ENCODE measurements at places on chromosomes 3 and 15.

GRCh38 chr15:84840741-84841429 is 23.7 kb downstream of the ALPK3 start:
- no peaks in the 10 kb centered on the region for H3K4me1 ChIP-seq
- DNase-seq, result no peak
- no peaks in the 10 kb centered on the region for H3K36me3 ChIP-seq
- H3K4me3 ChIP-seq, result no peak overlapping the region

DNA sequence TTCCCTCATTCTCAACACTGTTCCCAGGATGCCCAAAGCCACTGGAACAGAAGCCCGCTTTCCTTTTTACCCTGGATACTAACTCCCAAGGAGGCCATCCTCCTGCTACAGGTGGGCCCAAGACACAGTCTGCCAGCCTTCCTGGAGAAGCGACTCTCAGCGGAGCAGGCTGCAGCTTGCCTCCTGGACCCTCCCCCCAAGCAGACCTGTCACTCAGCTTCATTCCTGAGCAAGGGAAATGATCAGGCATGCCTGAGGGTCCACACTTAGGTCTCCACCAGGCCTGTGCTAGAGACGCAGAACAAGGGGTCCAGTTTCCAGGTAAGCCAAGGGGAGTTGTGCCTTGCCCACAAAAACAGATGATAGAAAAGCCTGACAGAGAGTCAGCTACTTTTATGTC is 62.8 kb downstream of the SLCO2A1 start:
- H3K4me1 ChIP-seq, result no peaks in the 10 kb centered on the region
- DNase-seq, result no peak
- no peak overlapping the region for H3K4me3 ChIP-seq
- H3K27ac ChIP-seq, result no peak overlapping the region
- H3K36me3 ChIP-seq, result no peaks in the 10 kb centered on the region

DNA sequence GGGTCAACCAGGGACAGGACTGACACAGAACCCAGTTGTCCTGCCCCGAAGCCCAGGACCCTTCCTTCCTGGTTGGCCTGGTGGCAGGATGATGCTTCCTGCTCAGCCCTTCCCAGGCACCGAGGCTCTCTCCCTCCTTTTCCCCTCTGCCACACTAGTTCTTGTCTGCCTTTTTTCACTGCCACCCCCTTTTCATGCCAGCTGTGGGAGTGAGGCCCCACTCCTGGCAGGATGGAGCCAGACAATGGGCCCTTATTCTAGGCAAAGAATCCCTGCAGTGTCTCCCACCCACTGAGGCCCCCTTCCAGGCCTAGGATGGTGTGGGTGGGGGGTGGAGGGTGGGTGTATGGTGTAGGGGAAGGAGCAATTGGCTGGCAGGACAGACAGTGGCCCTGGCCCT is 1.1 kb upstream of the SCAMP5 start:
- DNase-seq, result no peak
- H3K36me3 ChIP-seq, result no peaks in the 10 kb centered on the region
- no peak overlapping the region for H3K27ac ChIP-seq
- no peak overlapping the region for H3K4me3 ChIP-seq
- peaks cover 10% of the 10 kb centered on the region for H3K4me1 ChIP-seq
- peaks cover 50% of the 10 kb centered on the region for H3K27me3 ChIP-seq

- H3K27me3 ChIP-seq, result no peaks in the 10 kb centered on the region
- no peaks in the 10 kb centered on the region for H3K4me1 ChIP-seq
- H3K27ac ChIP-seq, result no peak overlapping the region
- no peak for DNase-seq
These were observed 43.1 kb downstream of the PLXNA1 start for GRCh38 chr3:127026036-127026435.

GRCh38 chr3:128323206-128324081 is 143.2 kb downstream of the DNAJB8 start:
- H3K27ac ChIP-seq, result no peak overlapping the region
- DNase-seq, result no peak
- peaks cover 21% of the 10 kb centered on the region for H3K4me1 ChIP-seq

DNA sequence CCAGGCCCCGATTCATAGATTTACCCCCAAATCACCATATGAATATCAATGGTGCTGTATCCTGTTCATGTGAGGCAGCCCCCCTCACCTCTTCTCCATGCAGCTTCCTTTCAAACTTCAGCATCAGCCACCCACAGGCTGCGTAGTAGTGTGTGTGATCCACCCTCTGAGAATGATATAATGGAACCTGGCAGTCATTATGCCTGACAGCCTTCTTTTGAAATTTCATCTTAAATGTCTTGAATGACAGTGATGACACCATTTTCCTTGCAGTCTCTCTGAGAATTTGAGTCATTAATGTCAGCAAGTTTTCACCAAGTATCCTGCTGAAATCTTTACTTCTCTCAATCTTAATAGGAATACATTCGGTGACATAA is 3.5 kb upstream of the CLRN1 start:
- H3K27me3 ChIP-seq, result peaks cover 9% of the 10 kb centered on the region
- no peaks in the 10 kb centered on the region for H3K4me1 ChIP-seq
- H3K4me3 ChIP-seq, result no peak overlapping the region
- DNase-seq, result no peak

- peaks cover 55% of the 10 kb centered on the region for H3K4me1 ChIP-seq
- peak; percentile 55 for DNase-seq
- no peak overlapping the region for H3K4me3 ChIP-seq
- H3K27me3 ChIP-seq, result no peaks in the 10 kb centered on the region
These were observed 1037.0 kb upstream of the CFAP20DC start for GRCh38 chr3:60086811-60087210.

DNA sequence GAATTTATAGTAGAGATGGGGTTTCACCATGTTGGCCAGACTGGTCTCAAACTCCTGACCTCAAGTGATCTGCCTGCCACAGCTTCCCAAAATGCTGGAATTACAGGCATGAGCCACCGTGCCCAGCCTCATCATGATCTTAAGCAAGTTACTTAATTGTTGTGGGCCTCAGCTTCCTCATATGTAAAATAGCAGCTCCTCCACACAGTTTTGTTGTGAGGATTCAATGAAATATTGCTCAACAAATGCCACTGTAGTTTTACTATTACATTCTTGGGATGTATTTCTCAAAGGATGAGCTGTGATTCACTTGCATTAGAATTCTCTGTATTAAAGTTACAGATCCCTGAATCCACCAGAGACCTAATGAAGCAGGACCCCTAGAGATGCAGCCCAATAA is 168.8 kb downstream of the ADAMTS9 start:
- no peaks in the 10 kb centered on the region for H3K4me1 ChIP-seq
- H3K4me3 ChIP-seq, result no peak overlapping the region
- H3K27me3 ChIP-seq, result no peaks in the 10 kb centered on the region
- no peaks in the 10 kb centered on the region for H3K36me3 ChIP-seq
- no peak overlapping the region for H3K27ac ChIP-seq
- no peak for DNase-seq

GRCh38 chr15:74735305-74735704 is 10.0 kb upstream of the CYP1A1 start:
- no peak overlapping the region for H3K4me3 ChIP-seq
- DNase-seq, result no peak
- H3K27me3 ChIP-seq, result peaks cover 45% of the 10 kb centered on the region
- H3K36me3 ChIP-seq, result no peaks in the 10 kb centered on the region
- H3K27ac ChIP-seq, result no peak overlapping the region
- peaks cover 3% of the 10 kb centered on the region for H3K4me1 ChIP-seq

DNA sequence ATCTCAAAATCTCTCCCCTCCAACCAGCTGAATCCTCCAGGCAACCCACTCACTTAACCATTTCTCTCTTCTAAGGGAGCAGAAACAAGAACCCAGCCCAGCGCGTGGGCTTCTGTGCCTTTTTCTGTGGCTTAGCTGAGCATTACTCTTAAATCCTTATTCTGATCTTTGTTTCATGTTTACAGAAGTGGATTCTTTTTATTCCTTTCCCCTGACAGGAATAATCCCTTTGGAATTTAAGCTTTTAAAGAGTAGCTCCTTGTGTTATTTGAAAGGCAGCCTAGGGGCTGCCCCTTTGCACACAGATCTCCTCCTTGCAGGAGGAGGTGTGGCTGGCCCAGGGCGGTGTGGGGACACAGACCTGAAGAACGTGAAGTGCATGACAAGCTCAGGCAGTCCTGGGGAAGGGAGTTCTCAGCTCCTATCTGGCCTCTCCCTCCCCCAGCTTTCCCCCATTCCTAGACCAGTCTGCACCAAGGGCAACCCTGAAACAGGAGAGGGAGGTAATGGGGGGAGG is 77.1 kb upstream of the UBE2E1 start:
- no peak for DNase-seq
- H3K27ac ChIP-seq, result peak overlapping the region; percentile 28
- no peaks in the 10 kb centered on the region for H3K36me3 ChIP-seq
- H3K4me3 ChIP-seq, result no peak overlapping the region

DNA sequence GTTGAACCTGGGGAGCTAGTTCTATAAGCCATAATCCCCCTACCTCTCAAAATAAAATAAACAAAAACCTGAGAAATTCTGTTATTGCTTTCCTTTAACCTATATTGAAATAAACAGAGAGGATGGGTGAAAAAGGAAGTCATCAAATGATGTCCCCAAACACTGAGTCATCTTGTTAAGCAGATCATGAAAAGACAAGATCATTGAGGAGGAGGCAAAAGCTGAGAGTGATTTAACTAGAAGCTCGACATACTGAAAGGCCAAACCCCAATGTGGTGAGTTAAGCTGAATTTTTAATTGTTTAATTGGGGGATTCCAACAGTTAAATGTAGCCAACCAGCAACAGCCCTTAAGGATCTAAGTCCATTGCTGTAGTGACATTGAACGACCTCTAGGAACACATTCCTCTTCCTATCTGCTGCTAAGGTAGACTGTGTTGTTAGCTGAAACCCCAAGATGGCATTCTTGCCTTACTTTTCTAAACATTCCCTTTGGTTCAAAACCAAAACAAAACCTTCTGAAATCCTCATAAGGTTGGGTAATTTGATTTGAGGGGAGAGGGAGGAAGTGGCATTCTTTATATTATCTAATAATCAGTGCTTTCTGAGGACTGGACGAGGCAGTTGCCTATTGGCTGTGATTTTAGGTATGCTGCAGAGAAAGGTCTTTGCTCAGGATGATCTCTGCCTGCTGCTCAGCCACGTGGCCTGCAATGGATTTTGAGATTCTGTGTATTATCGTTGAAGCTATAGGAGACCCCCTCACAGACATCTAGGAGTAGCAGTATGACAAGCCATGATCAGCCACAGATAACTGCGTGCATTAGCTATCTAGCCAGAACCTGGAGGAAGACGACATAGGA is 62.7 kb upstream of the BNIP2 start:
- no peak overlapping the region for H3K4me3 ChIP-seq
- H3K27me3 ChIP-seq, result peaks cover 24% of the 10 kb centered on the region
- H3K27ac ChIP-seq, result no peak overlapping the region

DNA sequence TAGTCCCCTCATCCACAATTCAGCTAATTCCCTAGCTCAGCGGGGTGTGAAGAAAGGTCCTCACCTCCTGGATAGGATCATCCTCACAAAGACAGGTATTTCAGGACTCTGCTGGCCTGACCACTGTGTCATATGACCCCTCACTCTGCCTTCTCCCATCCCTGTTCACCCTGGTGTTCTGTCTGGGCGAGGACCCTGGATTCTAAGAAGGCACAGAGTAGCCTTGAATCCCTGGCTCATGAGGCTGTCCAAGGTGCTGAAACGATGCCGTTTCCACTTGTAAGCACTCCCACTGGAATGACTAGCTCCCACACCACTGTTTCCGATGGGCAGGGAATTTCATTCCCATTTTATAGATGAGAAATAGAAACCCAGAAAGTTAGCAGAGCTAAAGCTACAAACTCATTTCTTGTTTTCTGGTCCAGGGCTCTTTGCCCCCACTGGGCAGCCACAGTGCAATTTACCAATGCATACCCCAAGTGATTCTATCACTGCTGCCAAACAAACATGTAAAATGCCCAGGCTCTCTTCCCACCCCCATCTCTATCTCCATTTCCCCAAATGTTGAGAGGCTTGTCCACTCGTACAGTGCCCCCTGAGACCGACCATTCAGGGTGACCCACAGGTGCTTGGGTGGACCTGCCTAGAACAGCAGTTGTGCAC is 83.2 kb downstream of the RAB11A start:
- peaks cover 3% of the 10 kb centered on the region for H3K4me1 ChIP-seq
- no peak overlapping the region for H3K4me3 ChIP-seq
- no peak overlapping the region for H3K27ac ChIP-seq
- no peaks in the 10 kb centered on the region for H3K36me3 ChIP-seq

- peaks cover 12% of the 10 kb centered on the region for H3K27me3 ChIP-seq
- no peaks in the 10 kb centered on the region for H3K36me3 ChIP-seq
- no peak for DNase-seq
- H3K4me3 ChIP-seq, result peak overlapping the region; percentile 83
- peak overlapping the region; percentile 96 for H3K27ac ChIP-seq
- peaks cover 53% of the 10 kb centered on the region for H3K4me1 ChIP-seq
These were observed 34.7 kb downstream of the GRK7 start for GRCh38 chr3:141797819-141798447.

- H3K4me1 ChIP-seq, result no peaks in the 10 kb centered on the region
- DNase-seq, result no peak
- H3K27ac ChIP-seq, result no peak overlapping the region
These were observed 268.8 kb downstream of the CNTN3 start for GRCh38 chr3:74345701-74346100.

- peaks cover 73% of the 10 kb centered on the region for H3K36me3 ChIP-seq
- H3K27ac ChIP-seq, result no peak overlapping the region
- H3K27me3 ChIP-seq, result no peaks in the 10 kb centered on the region
- no peak for DNase-seq
- H3K4me1 ChIP-seq, result peaks cover 25% of the 10 kb centered on the region
These were observed 85.7 kb downstream of the OXNAD1 start for GRCh38 chr3:16350597-16351318.

GRCh38 chr3:56862352-56863062 is 60.8 kb upstream of the ARHGEF3 start:
- DNase-seq, result no peak
- H3K27ac ChIP-seq, result no peak overlapping the region
- no peak overlapping the region for H3K4me3 ChIP-seq

GRCh38 chr3:27431116-27431515 is 53.1 kb downstream of the SLC4A7 start:
- peaks cover 50% of the 10 kb centered on the region for H3K36me3 ChIP-seq
- no peak overlapping the region for H3K27ac ChIP-seq
- no peaks in the 10 kb centered on the region for H3K4me1 ChIP-seq
- no peaks in the 10 kb centered on the region for H3K27me3 ChIP-seq

DNA sequence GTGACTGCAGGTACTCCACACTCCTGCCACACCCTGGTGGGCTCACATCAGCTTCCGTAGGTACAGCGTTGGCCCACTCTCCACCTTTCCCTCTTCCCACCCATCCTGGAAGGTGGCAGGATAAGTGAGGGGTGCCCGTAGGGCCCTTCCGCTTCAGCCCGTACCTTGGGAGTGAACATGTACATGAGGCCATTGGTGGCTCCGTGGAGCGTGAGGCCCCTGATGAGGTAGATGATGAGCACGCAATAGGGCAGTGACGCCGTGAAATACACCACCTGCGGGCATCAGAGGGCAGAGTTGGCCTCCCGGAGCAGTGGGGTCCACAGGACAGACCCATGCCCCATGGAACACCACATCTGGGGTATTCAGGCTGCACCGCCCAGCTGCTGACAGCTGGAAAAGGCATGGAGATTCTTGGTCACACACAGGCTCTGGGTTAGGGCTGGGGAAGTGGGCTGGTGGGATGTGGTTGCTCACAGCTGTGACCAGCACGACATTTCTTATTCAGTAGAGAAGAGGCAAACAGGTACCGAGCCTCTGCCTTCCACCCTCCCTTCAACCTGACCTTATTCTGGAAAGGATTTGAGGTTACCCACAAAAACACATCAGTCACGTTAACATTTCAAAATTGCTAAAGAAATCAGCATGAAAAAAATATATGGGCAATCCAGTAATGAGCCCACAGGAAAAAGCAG is 23.8 kb downstream of the SLC6A20 start:
- DNase-seq, result no peak
- H3K36me3 ChIP-seq, result no peaks in the 10 kb centered on the region
- peaks cover 85% of the 10 kb centered on the region for H3K27me3 ChIP-seq
- peaks cover 15% of the 10 kb centered on the region for H3K4me1 ChIP-seq
- H3K4me3 ChIP-seq, result no peak overlapping the region

Measured in activated naive CD4-positive, alpha-beta T cell treated with anti-CD3 and anti-CD28 coated beads, Interleukin-2, amount 10 ng/mL, durations not matched to agents 7 days and 5 days (primary cell).